ENCODE measurements at places on chromosomes 16 and 17.

DNA sequence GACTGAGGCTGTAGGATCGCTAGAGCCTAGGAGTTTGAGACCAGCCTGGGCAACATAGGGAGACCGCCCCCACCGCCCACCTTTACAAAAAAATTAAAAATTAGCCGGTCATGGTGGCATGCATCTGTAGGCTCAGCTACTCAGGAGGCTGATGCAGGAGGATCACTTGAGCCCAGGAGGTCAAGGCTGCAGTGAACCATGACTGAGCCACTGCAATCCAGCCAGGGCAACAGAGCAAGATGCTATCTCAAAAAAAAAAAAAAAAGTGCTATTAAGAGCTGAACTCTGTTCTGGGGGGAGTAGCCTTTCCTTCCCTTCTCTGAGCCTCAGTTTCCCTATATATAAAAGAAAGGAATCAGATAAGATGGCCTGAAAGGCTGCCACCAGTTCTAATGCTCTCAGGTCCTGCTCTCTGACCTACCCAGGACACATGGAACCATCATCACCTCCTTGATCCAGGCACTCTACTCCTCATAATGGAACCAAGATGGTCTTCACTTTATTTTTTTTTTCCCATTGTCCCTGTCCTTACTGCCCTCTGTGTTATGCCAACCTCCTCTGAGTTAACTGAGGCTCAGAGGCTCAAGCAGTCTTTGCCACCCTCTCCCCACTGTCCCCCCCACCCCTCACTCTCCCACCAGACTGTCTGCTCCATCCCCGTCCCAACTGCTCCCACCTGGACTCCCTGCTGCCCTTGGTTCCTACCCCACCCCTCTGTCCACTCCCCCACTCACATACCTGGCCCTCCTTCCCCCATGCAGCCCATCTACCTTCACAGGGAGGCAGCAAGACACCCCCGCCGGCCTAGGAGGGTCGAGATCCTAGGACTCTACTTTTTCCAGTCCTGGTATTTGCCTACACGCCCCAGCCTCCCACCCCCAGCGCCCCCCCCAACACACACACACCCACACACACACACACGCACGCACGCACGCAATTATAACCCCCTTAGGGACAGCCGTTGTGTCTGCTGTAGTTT, 23.8 kb upstream of the EIF1 start:
- no peak for DNase-seq

GRCh38 chr17:59028328-59028727, 78.4 kb downstream of the TRIM37 start:
- no peak for DNase-seq

GRCh38 chr16:3235856-3236669, 1.1 kb upstream of the ZNF200 start:
- DNase-seq = no peak

- no peak for DNase-seq
Observed at GRCh38 chr17:72447251-72447640, 326.4 kb downstream of the SOX9 start.

DNA sequence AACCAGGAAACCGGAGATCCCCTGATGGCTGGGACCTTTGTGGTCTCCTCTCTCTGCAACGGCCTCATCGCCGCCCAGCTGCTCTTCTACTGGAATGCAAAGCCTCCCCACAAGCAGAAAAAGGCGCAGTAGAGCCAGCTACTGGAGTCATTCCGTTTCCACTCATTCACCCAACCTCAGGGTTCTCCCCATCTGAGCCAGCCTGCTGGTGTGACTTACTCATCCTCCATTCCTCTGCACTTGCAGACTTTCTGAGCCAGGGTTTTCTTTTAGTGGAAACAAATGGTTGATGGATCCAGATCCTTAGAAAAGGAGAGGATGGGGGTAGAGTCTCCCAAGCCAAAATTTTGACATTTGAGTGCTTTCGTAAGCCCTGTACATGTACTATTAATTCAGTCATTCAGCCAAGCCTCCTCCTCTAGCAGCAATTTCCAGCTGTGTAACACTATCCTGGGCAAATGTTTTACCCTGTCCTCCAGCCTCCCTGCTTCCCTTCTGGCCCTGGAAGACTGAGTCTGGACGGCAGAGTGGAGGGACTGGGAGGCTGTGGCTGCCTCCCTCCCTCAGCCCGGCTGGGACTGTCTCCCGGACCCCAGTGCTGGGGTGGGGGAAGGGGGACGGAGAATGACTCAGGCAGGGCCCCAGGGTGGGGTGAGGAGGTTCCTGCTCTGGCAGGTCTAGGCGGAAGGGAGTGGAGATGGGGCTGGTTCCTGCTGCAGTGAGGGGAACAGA, 2.3 kb downstream of the SOX15 start:
- DNase-seq = peak; percentile 85

- DNase-seq = no peak
Observed at GRCh38 chr16:49608098-49608497, 234.5 kb downstream of the C16orf78 start.

DNA sequence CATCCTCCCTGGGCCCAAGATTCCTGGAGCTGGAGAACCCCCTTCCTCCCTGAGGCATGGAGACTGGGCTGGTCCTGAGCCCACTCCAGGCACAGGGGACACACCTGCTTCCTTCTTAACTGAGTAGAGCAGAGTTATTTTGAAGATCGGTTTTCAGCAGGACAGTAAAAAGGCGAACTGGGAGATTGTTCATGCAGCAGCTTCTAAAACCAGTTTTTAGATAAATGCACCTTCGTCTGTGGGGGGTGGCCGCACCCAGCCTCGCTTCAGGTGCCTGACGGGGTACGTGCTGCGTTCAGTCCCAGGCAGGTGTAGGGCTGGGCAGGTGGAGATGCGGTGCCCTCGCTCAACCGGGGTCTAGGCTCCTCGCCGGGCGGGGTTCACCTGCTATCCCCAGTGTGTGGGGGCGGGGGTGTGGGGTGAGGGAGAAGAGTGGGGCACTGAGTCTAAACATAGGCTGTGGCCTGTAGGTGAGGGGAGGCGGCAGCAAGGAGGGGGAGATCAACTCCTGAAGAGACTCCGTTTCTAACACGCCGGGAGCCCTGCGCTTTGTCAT, 69.5 kb downstream of the JPH3 start:
- no peak for DNase-seq

GRCh38 chr17:75774471-75774990, 9.5 kb upstream of the GALK1 start:
- no peak for DNase-seq

DNA sequence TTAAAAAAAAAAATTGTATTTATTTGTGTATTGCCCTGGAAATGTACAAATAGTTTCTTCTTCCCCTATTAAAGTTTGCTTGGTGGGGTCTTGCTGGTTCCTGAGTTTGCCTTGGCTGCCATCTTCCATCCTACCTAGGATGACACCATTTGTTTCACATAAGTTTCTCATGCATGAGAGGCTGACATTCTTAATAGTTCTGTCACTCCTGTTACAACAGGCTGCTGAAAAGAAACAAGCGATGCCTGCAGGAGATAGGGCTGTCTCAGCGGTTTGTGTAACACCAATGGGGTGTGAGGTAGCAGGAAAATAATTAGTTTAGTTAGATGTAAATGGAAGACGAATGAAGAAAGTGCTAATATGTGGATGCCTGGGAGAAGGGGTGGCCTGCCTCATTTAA, 1000.9 kb upstream of the RBFOX1 start:
- no peak for DNase-seq

DNA sequence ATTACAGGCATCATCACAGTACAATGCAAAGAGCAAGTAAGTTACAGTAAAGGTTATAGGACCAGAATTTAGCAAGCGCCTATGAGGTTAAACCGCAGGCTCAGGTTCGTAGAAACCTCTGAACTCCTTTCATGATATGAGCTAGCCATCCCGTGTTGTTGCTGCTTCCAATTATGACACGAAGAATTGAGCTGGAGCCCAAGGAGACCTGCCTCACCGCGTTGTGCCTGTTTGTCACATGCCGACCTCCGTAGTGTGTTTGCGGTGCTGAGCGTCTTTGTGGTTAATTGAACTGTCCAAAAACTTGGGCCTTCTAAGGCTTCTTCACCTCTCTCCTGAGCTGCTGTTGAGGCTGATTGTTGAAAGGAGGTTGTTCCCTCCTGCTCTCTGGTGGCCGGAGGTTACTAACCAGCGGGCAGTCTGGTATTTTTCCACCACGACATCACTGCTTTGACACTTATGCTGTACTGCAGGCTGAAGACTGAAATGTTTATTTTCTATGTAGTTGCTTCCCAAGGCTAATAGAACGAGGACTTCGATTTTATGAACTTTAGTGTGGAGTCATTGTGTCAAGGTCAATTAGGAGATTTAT, 67.5 kb downstream of the SEC14L1 start:
- DNase-seq = no peak

- no peak for DNase-seq
Observed at GRCh38 chr17:36894177-36894576, 43.1 kb upstream of the LHX1 start.

Measured in RWPE1 (cell line).